ENCODE measurements at places on chromosomes 4 and X.

DNA sequence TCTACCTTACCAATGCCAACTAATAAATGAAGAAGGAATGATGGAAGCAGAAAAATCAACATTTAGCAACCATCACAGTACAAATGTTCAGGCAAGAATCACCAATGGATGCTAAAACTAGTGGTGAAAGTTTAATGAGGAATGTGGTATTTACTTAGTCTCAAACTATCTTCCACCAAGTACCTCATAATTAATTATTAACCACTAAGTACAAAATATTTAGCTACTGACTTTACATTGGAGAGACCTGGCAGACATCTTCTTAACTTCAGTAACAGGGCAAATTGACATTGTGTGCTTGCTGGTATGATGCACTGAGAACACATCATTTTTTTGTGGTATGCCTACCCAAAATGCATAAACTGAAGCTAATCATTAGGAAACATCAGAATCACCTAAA, 82.4 kb downstream of the DLG3 start:
- no peak for DNase-seq

DNA sequence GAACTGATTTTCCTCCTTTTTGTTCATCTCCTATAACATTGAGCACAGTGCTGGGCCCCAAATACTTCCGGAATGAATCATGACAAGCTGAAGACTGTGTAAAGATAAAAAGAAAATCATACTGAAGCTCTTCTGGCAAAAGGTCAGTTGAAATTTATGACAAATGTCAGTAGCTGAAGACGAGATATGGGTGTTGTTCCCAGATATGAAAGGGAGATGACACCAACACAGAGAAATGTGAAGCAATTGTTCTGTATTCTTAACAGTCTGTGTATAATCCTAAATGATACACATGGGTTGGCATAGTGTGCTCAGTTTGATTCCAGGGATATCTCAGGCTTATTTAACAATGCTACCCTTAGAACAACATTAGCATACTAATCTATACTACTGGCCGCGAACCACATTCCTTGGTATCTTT, 170.5 kb upstream of the PITX2 start:
- DNase-seq = no peak

GRCh38 chrX:112223391-112223790, 140.8 kb upstream of the TRPC5 start:
- DNase-seq = no peak

DNA sequence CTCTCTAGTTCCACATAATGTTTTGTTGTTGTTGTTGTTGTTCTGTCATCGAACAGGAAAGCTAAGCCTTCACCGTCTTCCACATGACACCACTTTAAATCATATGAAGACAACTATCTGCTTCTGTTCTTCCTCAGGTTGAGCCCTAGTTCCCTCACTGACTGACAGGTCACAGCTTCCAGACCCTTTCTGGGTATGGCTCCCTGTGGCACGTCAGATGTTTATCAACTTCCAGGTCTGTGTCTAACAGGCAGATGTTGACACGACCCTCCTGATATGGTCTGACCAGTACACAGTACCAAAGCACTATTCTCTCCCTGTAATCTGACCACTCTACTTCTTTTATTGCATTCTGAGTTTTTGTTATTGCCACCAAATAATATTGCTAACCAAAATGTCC, 51.4 kb downstream of the PRDM5 start:
- DNase-seq = no peak

DNA sequence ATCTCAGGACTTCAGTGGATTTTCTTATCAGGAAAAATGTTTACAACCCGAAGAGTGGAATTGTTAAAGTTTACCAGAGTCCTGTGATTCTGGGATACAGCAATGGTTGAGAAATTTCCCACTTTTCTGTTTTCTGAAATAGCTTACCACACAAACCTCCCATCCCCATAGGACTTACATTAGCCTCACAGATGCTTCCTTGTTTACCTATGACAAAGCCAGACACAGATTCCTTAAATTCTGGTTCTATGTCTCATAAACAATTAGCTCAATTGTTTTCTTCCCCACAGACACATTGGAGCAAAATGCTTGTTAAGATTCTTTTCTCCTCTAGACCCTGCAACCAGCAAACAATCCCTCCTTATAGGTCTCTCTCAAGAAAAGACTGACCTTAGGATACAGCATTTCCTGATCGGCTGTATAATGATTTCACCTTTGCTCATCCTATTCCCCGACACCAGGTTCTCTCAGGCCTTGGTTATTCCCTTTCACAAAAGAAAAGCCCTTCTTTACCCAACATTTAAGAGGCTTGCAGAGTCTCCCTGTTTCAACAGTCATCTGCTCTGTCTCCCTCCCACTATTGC, 886.2 kb downstream of the ARAP2 start:
- DNase-seq = no peak

DNA sequence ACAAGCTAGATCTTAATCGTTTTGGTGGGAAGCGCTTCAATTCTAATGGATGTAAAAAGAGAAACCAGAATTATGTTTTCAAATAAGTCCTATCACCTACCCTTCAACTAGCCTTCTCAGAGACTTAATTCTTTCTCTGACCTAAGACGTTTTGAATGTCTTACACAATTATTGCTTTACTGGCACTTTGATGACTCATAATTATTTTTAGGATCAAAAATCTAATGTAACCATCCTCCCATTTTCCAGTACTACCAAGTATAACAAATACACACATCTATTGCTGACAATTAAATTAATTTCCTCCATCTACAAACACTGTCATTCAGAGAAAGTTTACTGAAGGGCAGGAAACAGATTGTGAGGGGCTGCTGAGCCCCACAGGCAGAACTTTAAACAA, 108.6 kb downstream of the PPP3CA start:
- no peak for DNase-seq

DNA sequence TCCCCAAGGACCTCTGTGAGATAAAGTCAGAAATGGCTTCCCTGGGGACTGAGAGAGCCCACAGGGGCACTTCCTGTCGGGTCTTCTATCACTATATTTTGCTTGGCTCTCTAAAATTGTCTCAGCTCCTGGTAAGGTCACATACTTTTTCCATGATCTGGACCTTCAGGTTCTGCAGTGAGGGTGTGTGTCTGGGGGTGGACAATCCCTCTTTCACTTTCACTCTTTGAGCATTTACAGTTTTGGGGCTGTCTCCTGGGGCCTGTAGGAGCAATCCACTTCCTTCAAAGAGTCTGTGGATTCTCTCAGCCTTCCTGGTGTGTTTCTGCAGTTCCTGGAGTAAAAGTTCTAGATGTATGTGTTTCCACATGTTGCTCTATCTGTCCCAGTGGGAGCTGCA, 335.7 kb downstream of the FSTL5 start:
- DNase-seq = no peak

GRCh38 chrX:69616457-69617203, 717 bp downstream of the EDA start:
- no peak for DNase-seq

GRCh38 chrX:133838761-133839676, 146.4 kb downstream of the GPC3 start:
- DNase-seq = no peak

DNA sequence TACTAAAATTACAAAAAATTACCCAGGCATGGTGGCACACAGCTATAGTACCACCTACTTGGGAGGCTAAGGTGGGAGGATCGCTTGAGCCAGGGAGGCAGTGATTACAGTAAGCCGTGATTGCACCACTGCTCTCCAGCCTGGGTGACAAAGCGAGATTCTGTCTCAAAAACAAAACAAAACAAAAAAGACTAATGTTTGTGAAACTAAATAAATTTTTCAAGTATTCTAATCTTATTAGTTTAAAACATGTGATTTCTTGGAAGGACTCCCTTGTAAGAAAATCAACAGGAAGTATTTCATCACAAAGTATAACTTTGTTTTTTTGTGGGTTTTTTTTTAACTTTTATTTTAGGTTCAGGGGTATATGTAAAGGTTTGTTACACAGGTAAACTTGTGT, 89.6 kb downstream of the EGF start:
- DNase-seq = no peak

DNA sequence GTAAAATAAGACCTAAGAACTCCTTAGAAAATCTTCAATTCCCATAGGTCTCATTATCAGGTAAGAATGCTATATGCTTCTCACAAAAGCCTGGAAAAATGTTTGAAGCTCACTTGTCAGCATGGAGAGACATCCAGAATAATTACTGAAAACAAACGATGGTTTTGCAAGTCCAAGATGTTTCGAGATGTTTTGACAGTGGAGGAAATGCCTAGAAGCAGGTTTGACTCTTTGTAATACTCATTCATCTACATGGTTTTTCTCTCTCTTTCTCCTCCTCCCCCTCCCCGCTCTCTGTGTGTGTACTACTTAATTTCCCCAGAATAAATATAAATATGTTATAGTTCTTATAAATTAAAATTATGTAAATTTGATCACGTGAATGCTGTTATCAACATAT, 131.9 kb upstream of the NR3C2 start:
- no peak for DNase-seq

DNA sequence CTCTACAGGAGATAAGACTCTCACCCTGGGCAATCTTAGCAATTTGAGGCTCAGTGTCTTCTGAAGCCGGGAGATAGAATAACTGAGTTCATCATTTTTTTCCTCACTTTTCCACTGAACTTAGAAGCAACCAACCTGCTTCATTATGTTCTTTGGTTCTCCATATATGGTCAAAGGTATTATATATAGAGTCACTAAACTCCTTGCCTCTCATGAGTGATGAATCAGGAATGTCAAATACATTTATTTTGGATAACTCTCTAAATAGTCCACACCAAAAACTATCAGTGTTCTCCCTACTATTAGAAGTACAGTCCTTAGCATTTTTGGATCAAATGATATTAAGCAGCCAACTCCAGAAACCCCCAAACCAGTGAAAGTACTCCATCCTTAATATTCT, 421.5 kb upstream of the EPHA5 start:
- DNase-seq = no peak

GRCh38 chrX:14027511-14028019, 2.1 kb downstream of the GEMIN8 start:
- DNase-seq = no peak

DNA sequence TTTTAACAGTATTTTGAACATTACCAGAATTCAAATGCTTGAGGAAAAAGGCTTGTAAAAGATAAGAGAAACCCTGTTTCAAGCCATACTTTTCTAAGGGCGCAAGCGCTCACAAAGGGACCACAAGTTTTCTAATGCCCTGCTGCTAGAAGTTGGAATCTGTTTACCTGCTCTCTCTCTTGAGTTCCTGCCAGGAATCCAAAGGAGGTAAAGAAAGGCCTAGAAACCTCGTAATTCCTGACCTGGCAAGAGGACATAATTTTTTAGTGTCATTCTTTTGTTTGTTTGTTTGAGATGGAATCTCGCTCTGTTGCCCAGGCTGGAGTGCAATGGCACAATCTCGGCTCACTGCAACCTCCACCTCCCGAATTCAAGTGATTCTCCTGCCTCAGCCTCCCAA, 1.4 kb upstream of the FUNDC1 start:
- DNase-seq = no peak

GRCh38 chr4:8251110-8251883, 18.3 kb upstream of the HTRA3 start:
- DNase-seq = no peak

- DNase-seq = no peak
Measured at GRCh38 chr4:141541851-141542250, 94.5 kb upstream of the IL15 start.

- no peak for DNase-seq
Measured at GRCh38 chrX:2559124-2559523, 58.3 kb upstream of the DHRSX start.

- no peak for DNase-seq
Measured at GRCh38 chr4:680928-681645, 6.7 kb downstream of the MYL5 start.

GRCh38 chrX:16484338-16484737, 165.6 kb upstream of the S100G start:
- no peak for DNase-seq

- no peak for DNase-seq
Measured at GRCh38 chr4:38452009-38452408, 212.0 kb upstream of the KLF3 start.

- no peak for DNase-seq
Measured at GRCh38 chr4:145865274-145865941, 73.2 kb downstream of the ZNF827 start.

DNA sequence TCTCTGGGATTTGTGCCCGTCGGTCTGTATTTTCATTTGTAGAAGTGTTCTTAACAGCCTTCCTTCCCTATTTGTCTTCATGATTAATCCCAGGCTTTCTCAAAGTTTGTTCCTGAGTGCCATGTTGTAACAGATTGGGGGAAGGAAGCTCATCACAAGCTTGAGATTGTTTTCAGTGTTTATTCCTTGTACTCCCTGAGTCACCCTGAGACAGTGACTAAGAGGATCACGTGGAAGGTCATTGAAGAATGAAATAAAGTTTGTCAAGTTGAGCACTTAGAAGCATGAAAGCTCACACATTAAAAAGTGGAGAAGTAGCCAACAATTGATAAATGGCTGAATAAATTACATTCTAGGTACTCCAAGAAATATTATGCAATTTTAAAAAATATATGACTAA, 153.5 kb upstream of the FAM241A start:
- no peak for DNase-seq

GRCh38 chrX:49054073-49054762, 4.6 kb upstream of the CCDC120 start:
- no peak for DNase-seq

DNA sequence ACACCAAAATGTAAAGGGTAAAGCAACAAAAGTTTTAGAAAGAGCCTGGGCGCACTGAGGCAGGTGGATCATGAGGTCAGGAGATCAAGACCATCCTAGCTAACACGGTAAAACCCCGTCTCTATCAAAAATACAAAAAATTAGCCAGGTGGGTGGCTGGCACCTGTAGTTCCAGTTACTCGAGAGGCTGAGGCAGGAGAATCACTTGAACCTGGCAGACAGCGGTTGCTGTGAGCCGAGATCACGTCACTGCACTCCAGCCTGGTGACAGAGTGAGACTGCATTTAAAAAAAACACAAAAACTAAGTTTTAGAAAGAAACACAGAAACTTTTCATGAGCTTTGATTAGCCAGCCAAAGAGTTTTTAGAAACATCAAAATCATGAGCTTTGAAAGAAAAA, 76.5 kb downstream of the APBB2 start:
- DNase-seq = no peak

GRCh38 chr4:148344352-148344751, 97.9 kb downstream of the NR3C2 start:
- no peak for DNase-seq

DNA sequence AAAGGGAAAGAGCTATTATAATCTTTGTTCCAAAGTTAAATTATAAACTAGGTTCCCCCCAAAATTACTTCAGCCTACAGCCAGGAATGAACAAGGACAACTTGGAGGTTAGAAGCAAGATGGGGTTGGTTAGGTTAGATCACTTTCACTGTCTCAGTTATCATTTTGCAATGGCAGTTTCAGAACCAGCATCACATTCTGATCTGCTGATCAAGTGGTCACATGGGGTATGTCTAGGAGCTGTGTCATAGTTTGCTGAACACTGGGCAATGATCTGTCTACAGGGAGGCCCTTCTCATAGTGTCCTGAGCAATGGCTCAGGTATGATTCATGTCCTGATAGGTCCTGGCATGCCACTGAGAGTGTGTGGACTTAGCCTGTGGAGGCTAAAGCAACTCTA, 41.6 kb upstream of the XIAP start:
- no peak for DNase-seq

GRCh38 chr4:63904201-63904600, 505.0 kb downstream of the TECRL start:
- DNase-seq = no peak

- no peak for DNase-seq
Measured at GRCh38 chr4:140641789-140642439, 73.2 kb upstream of the UCP1 start.

- no peak for DNase-seq
Measured at GRCh38 chr4:120589787-120590186, 332.7 kb downstream of the PRDM5 start.

GRCh38 chr4:36218121-36218520, 26.2 kb downstream of the ARAP2 start:
- DNase-seq = no peak
